ENCODE measurements at places on chromosomes 11 and 22.

- DNase-seq = no peak
These were observed 53.8 kb downstream of the FLRT1 start for GRCh38 chr11:64089493-64089892.

- no peak for DNase-seq
These were observed 65.9 kb upstream of the SC5D start for GRCh38 chr11:121226415-121227263.

- DNase-seq = no peak
These were observed 20.7 kb upstream of the CECR2 start for GRCh38 chr22:17348464-17349103.

- DNase-seq = no peak
These were observed 88.8 kb upstream of the API5 start for GRCh38 chr11:43223026-43223425.

DNA sequence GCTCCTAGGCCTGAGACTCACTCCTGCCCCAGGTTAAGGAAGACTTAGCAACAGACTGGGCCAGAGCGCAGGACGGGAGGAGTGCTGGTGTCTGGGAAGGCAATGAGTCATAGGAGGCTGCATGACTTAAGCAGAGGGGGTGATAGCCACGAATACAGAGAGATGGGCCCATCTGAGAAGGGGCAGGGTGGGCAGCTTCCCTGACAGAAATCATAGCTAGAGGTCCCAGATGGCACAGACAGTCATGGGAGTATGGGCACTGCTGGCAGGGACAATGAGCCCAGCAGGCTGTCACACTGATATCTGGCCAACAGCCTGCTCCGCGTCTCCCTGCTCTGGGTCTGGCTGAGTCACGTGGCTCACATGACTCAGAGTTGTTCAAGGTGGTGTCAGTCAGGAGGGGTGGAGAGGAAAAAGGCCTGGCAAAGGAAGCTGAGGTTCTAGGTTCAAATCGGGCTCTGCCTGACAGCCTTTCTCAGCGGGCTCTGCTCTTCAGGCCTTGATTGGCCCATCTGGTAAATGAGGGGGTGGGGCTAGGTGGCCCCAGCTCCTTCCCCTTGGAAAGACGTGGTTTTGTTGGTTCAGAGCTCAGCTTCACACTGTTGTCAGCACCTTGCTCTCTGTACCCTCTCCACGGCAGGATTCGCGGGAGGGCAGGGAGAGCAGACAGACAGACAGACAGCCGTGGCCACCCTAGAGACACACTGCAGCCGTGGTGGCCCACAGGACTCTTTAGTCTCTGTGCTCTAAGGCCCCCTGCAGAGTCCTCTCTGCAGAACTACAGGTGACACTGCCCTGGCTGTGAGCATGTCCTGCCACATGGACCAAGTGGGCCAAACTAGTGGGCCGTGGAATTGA lies 47.8 kb downstream of the DBX1 start:
- DNase-seq = no peak

GRCh38 chr11:7413961-7414915 lies 71.1 kb upstream of the OLFML1 start:
- no peak for DNase-seq

GRCh38 chr11:70807195-70807543 lies 408.8 kb downstream of the CTTN start:
- no peak for DNase-seq

DNA sequence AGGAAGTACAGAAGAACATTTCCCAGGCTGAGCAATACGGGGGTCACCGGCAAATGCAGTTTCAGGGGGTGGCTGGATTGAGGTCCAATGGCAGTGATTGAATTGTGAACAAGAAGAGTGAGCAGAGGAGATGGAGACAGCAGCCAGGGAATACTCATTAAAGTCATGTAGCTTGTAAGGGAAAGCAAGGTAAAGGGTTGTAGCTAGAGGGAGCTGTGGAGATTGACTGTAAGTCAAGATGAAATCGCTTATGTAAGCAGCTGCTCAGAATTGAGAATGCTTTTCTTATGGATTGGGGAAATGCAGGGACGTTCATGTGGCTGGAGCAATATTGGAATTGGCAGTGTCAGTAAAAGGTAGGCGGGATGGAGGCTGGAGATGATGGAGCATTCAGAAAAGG lies 111.4 kb upstream of the TBCEL start:
- DNase-seq = no peak

GRCh38 chr11:62688491-62688890 lies 839 bp downstream of the LRRN4CL start:
- no peak for DNase-seq

DNA sequence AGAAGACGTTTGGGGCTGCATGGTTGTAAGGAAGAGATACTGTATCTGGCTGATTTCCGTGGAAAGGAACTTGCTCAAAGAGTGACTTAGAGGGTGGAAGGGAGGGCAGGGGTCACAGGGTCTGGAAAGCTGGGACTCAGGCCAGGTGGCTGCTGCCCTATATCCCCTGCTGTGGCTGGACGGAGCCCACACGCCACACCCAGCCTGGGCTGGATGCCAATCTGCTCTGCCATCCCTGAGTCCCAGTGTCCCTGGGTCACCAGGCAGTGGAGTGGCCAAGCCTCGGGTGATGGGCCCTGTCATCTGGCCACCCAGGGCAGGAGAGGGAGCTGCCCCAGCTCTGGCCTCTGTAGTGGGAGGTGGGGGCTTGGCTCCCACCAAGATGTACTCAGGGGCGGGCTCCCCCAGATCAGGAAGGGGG lies 26.5 kb upstream of the KRTAP5-7 start:
- no peak for DNase-seq

- DNase-seq = no peak
These were observed 4.1 kb upstream of the SEPTIN5 start for GRCh38 chr22:19710020-19710768.

DNA sequence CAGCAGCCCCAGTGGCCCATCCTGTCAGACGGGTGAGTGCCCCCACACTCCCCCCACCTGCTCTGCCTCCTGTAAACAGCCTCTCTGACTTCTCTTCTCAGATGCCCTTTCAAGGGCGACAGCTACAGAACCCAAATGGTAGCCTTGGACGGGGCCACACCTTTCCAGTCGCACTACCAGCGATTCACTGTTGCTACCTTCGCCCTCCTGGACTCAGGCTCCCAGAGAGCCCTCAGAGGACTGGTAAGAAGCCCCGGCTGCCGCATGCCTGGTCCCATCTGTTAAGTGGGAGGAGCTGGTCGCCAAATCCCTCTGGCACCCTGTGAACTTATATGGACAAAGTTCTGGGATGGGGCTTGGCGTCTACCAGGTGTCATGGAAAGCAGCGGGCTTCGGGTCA lies 6.2 kb downstream of the ZP1 start:
- DNase-seq = no peak

Data from activated T-cell treated with anti-CD3 and anti-CD28 coated beads for 1 hour (primary cell).